NCI-H446 treated with DMSO at 0.1 percent for 48 hours (cell line): ENCODE measurements at places on chromosomes 11 and 22.

GRCh38 chr11:87444993-87445392 lies 407.3 kb downstream of the TMEM135 start:
- no peak for DNase-seq

DNA sequence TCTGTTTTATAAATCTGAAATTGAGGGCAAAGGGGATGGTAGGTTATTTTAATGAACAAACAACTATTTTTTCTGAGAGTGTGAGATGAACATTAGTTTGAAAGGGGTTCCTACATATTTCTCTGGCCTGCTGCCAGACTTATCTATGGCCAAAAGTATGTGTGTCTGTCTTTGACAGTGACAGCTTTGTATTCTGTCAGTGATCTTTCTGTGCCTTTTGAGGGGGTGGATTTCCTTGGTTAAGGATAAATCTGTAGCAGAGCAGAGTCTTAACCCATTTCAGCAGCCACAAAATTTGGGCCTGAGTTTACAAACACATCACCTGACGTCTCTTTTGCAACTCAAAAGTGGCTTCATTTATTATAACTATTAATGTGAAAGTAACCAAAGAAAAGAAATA lies 30.9 kb downstream of the ZFTA start:
- DNase-seq = no peak

- DNase-seq = no peak
Measured at GRCh38 chr11:77201991-77202841, 74.2 kb downstream of the MYO7A start.

DNA sequence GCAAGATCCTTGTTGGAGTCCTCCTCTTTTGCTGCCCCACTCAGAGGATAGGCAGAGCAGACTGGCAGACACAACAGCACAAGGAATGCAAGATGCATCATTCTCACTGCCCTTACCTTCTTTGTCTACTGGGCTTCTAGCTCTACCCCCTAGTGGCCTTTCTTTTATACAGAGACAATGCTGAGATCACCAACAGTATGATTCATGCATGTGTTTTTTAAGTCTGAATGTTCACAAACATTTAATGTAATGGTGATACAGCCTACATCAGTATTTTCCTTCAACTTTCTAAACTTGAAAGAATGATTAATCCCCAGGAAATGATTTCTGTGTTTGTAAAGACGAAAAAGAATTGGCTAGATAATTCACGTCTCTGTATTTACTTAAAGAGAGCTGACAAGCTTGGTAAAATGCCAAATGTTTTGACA lies at the start of gene MMP10:
MMP10 (minus strand) TSS at position 138 of the 428 bp plus-strand sequence; CDS start at position 101, 37 bp downstream.
- no peak for DNase-seq

DNA sequence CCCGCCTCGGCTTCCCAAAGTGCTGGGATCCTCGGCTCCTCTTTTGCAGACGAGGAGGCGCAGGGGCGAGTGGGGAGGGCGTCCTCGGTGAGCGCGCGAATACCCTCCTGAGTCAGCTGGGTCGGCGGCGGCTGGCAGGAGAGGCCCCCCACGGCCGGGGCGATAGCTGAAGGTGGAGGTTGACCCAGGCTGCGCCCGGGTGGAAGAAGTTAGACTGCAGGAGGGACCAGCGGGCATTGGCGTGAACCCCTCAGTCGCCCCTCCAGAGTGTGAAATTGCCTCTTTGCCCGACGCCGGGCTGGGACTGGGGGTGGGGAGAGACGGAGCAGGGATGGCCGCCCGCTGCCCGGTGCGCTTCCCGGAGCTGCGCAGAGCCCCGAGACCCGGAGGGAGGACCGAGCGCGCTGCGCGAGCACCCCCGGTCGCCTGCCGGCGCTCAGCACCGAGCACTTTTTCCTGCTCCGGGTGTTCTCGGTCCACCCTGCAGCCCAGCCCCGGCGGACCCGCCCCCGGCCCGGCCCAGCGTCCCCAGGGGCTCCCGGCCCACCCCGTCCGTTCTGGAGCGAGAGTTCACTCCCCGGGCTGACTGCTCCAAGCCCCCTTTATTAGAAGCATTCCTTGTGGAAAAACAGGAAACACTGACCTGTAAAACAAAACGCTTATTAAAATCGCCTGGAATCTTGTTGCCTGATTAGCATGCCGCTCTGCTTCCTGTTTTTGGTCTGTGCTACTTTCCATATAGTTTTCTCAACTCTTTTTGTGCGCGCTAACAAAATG lies 13.7 kb upstream of the CPT1A start:
- no peak for DNase-seq

DNA sequence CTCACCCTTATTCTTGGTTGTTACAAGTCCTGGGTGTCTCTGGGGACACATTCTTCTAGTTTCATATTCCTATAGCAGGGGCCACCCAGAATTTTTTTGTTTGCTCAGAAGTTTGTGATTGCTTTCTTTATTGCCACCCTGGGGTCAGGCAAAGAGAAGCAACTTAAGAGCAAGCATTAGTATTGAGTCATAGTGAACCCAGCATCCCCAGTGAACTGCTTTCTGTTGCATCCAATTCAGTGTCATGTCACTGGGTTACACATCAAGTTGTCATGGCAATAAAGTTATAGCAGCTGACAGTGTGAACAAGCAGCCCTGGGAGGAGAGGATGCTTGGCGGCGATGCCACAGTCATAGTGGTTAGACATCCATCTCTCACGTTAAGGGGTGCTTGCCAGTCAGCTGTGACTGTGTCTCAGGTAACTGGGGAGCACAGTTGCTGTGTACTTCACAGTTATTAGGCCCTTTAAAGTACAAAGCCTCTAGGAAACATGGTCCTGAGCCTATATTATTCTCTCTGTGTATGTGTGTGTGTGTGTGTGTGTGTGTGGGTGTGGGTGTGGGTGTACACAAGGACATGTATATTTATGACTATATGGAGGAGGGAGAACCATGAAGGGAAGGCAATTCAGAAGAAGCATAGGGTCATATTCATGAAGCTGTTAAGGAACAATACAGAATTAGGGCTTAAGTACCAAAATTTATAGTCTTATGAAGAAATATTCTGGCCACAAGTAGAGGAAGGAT lies 52.5 kb downstream of the TRIM44 start:
- no peak for DNase-seq

GRCh38 chr22:49262167-49262566 lies 565.5 kb downstream of the BRD1 start:
- DNase-seq = no peak

GRCh38 chr11:120707663-120708062 lies 196.1 kb downstream of the GRIK4 start:
- DNase-seq = no peak

- DNase-seq = no peak
Measured at GRCh38 chr11:30893318-30893717, 307.2 kb upstream of the MPPED2 start.

GRCh38 chr22:22377335-22377734 lies 131.2 kb downstream of the ZNF280B start:
- DNase-seq = no peak

GRCh38 chr11:82557274-82557673 lies 176.4 kb downstream of the FAM181B start:
- no peak for DNase-seq

DNA sequence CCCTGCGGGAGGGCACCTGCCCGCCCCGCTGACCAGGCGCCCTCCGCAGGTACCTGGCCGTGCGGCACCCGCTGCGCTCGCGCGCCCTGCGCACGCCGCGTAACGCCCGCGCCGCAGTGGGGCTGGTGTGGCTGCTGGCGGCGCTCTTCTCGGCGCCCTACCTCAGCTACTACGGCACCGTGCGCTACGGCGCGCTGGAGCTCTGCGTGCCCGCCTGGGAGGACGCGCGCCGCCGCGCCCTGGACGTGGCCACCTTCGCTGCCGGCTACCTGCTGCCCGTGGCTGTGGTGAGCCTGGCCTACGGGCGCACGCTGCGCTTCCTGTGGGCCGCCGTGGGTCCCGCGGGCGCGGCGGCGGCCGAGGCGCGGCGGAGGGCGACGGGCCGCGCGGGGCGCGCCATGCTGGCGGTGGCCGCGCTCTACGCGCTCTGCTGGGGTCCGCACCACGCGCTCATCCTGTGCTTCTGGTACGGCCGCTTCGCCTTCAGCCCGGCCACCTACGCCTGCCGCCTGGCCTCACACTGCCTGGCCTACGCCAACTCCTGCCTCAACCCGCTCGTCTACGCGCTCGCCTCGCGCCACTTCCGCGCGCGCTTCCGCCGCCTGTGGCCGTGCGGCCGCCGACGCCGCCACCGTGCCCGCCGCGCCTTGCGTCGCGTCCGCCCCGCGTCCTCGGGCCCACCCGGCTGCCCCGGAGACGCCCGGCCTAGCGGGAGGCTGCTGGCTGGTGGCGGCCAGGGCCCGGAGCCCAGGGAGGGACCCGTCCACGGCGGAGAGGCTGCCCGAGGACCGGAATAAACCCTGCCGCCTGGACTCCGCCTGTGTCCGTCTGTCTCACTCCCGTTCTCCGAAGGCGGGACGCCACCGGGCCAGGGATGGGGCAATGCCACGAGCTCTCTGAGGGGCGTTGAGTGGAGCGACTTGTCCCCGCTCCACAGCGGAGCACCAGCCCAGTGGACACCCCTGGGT lies 1.8 kb downstream of the GALR3 start:
- DNase-seq = no peak

DNA sequence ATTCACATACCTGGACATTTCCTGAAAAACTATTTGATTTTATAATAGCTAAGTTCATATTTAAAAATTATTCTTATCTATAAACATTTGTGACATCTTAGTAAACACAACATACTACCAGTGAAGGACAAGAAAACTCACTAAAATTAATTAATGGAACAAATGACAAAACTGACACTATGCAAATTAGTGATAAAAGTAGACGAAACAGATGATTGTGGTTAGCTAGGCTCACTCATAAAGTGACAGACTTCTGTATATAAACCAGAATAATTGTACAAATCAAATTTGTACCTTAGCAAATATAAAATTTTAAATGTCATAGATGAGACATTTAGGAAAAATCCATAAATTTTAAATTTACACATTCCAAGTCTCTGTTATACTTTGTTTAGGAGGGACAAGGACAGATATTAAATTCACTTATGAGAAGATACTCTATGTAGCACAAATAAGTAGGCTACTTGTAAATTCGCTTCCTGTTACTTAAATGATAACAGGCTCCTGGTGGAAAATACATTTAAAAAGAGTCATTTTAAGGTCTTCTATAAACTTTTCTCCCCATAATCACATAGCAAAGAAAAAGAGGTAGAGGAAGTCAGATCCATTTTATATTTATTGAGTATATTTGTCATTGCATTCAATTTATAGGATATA lies 81.2 kb downstream of the KIF18A start:
- no peak for DNase-seq

GRCh38 chr11:111205632-111206385 lies 39.7 kb upstream of the POU2AF2 start:
- no peak for DNase-seq
